ENCODE measurements at places on chromosomes 3 and 15. TPM values are rescaled to one million over a fixed set of nuclear protein-coding genes. Genes with fewer than 3 reads are reported as not detected.

C15orf61 gene
- 6.0 TPM for total RNA-seq

SPSB4 gene
- total RNA-seq, result not detected

UROC1 gene
- not detected for total RNA-seq

TMEM207 gene
- not detected for total RNA-seq

TMOD3 gene
- 58.9 TPM for total RNA-seq

GCHFR gene
- 3.5 TPM for total RNA-seq

COL7A1 gene
- total RNA-seq, result 57.8 TPM

KBTBD12 gene
- not detected for total RNA-seq

CCR4 gene
- total RNA-seq, result not detected

PRKAR2A gene
- total RNA-seq, result 43.3 TPM

ADAMTSL3 gene
- total RNA-seq, result not detected

DAZL gene
- total RNA-seq, result under 0.01 TPM

CADPS gene
- 7.0 TPM for total RNA-seq

CCR9 gene
- total RNA-seq, result not detected

WNT7A gene
- not detected for total RNA-seq

EFCAB12 gene
- total RNA-seq, result under 0.01 TPM

ZNF662 gene
- 6.7 TPM for total RNA-seq

TGFBR2 gene
- total RNA-seq, result 132 TPM

SPCS1 gene
- 50.0 TPM for total RNA-seq

ARPP21 gene
- total RNA-seq, result not detected

DLEC1 gene
- total RNA-seq, result 0.16 TPM

BFSP2 gene
- total RNA-seq, result not detected

MOBP gene
- total RNA-seq, result not detected

VPS8 gene
- 73.7 TPM for total RNA-seq

SLC51B gene
- total RNA-seq, result not detected

ALG1L2 gene
- not detected for total RNA-seq

TMC3 gene
- not detected for total RNA-seq

DCLK3 gene
- total RNA-seq, result under 0.01 TPM

DLL4 gene
- total RNA-seq, result not detected

ZNF860 gene
- total RNA-seq, result 0.85 TPM

IQCF5 gene
- total RNA-seq, result not detected

SCN11A gene
- under 0.01 TPM for total RNA-seq

THRB gene
- 46.3 TPM for total RNA-seq

VEPH1 gene
- 17.2 TPM for total RNA-seq

SERINC4 gene
- total RNA-seq, result 0.12 TPM

PLA2G4D gene
- not detected for total RNA-seq

PLOD2 gene
- 169 TPM for total RNA-seq

CP gene
- 0.61 TPM for total RNA-seq

TNFAIP8L3 gene
- total RNA-seq, result 2.7 TPM

GCSAM gene
- total RNA-seq, result not detected

PLA2G4B gene
- total RNA-seq, result 0.36 TPM

TF gene
- under 0.01 TPM for total RNA-seq

CASR gene
- total RNA-seq, result not detected

C3orf49 gene
- not detected for total RNA-seq

SPTSSB gene
- not detected for total RNA-seq

PIK3CA gene
- 29.0 TPM for total RNA-seq
